Natural killer cell treated with Interleukin-12 subunit alpha and Interleukin-12 subunit beta and Interleukin-15 and Interleukin-18, amount 100 ng/mL, for 72 hours (primary cell): ENCODE measurements at places on chromosomes 3 and 15.

GRCh38 chr15:95371664-95372063, 958.8 kb upstream of the NR2F2 start:
- no peak overlapping the region for H3K27ac ChIP-seq
- H3K4me1 ChIP-seq: no peaks in the 10 kb centered on the region
- no peaks in the 10 kb centered on the region for H3K27me3 ChIP-seq
- H3K36me3 ChIP-seq: no peaks in the 10 kb centered on the region

DNA sequence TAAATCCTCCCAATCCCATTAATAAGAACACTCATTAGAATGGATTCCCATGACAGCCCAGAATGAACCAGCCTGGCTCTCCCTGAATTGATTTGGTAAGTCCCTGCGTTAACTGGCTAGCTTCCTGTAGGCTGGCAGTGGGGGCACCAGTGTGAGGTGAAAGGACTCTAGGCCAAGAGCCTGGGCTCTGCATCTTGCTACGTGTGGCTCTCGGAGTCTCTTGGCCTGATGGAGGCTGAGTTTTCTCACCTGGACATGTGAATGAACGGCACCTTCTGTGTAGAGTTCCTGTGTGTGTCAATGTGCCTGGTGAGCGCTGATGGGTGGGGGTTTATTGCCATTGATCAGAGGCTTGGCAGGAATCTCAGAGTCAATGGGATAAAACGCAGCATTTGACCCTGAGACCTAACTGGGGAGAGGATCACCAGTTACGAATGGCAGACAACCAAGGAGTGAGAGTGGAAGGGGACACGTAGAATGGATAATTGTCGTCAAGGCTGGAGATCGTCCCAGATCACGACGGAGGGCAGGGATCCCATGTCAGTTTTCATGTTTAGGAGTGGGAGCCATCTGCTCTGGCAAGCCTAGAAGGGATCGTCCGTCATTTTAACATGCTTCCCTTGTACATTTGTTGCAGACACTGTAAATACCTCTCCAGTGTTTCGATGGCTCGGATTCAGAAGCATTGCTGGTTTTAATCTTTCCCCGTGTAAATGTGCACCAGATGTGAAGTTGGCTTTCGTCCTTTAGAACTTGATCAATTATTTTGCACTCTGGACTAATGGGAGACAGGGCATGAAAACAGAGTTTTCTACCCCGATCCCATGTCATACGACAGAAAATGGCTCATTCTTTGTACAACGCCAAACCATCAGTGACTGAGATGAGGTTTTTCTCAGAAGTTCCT, 9.0 kb upstream of the KLF13 start:
- peaks cover 29% of the 10 kb centered on the region for H3K4me1 ChIP-seq
- peak overlapping the region; percentile 74 for H3K27ac ChIP-seq
- no peak overlapping the region for H3K4me3 ChIP-seq
- DNase-seq: no peak
- no peaks in the 10 kb centered on the region for H3K36me3 ChIP-seq
- no peaks in the 10 kb centered on the region for H3K27me3 ChIP-seq

DNA sequence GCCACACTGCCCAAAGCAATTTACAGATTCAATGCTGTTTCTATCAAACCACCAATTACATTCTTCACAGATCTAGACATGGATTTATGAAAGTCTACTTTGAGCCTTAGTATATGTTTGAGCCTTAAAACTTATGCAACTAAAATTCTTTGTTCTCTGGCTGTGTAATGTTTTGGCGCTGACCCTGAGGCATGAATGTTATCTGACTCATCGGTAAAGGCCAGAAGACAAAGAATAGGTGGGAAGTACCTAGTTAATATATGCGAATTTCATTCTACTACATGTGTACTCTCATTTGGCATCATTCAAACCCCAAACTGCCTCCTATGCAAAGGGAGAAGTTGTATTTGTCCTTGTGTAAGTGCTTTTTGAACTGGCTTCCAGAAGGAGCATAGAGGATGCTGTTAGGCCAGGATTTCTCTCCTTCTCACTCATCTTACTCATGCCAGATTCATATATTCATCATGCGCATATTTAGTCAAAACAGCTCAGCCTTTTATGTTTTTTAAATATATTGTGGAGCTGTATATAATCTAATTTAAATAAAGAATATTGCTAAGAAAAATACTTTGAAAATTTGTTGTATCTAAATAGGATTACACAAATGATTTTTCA, 204.2 kb downstream of the NFKBIZ start:
- peaks cover 20% of the 10 kb centered on the region for H3K36me3 ChIP-seq
- no peak overlapping the region for H3K27ac ChIP-seq
- no peak for DNase-seq
- H3K27me3 ChIP-seq: peaks cover 6% of the 10 kb centered on the region

DNA sequence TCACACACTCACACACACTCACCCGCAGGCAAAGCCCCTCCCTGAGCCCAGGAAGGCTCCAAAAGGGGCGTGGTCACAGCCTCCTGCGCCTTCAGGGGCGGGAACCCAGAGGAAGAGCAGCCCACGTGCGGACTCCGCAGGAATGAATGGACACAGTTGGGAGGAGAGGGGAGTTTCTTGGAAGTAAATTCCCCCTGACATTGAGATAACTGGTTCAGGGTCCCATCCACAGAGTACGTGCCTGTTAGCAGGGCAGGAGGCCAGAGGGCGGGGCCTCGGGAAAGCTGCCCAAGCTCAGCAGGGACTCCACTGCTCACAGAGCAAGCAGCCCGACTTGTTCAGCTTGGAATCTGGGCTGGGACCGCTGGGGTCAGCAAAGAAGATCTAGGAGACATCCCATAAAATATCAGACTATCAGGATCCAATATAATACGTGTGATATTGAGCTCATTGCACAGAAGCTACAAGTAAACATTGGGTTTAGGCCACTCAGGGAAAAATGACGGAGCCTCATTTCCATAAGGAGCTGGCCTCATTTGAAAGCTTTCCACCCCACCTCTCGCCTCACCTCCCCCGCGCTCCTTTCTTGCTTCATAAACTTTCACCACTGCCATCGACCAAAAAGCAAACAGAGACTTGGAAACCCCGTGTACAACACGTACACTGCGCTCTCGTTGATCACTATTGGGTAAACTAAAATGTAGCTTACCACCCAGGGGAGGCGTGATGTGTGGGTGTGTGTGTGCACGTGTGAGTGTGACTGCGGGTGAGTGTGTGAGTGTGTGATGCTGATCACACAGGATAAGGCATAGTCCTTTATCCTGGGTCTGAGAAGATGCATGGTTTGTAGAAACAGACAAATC, 36.0 kb downstream of the TM2D3 start:
- H3K27me3 ChIP-seq: no peaks in the 10 kb centered on the region
- no peak overlapping the region for H3K4me3 ChIP-seq
- no peak overlapping the region for H3K27ac ChIP-seq
- H3K36me3 ChIP-seq: no peaks in the 10 kb centered on the region
- no peaks in the 10 kb centered on the region for H3K4me1 ChIP-seq
